ENCODE measurements at places on chromosomes 7 and 10.

DNA sequence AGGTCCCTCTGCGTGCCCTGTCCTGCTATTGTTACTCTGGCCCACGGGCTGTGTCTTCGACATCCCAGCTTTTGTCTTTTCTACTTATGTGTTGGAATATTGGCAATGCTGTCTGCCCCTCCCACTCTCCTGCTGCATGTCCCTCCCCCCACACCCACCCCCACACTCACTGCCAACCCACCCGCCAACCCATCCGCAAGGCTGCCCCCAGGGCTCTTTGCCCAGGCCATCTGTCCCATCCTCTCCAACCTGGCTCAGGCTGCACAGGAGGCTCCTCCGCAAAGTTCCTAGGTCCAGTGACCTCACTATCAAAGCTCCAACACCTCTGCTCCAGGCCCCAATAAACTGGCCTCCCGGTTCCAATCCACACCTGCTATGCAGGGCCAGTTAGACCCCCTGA is 167.1 kb upstream of the PRR15 start:
- DNase-seq = no peak

- DNase-seq = no peak
Measured at GRCh38 chr7:67251986-67252558, 255.4 kb downstream of the TYW1 start.

DNA sequence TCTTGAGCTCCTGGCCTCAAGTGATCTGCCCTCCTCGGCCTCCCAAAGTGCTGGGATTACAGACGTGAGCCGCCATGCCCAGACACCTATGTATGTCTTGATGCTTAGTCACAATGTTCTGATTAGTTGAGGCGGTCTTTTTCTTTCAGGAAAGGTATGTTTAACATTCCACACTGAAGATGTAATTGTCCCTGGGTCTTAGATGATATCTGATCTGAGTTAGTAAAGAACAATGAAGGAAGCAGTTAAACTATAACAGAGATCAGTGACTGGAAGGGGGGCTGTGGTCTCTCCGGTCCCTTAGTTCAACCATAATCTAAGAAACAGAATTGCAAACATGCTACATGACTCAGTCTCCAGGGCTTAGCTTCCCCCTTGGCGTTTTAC is 31.5 kb upstream of the SH2D4B start:
- DNase-seq = no peak

- DNase-seq = no peak
Measured at GRCh38 chr7:28954946-28955345, 3.2 kb downstream of the TRIL start.

GRCh38 chr7:93147363-93147762 is 822 bp downstream of the SAMD9L start:
- DNase-seq = peak; percentile 36

DNA sequence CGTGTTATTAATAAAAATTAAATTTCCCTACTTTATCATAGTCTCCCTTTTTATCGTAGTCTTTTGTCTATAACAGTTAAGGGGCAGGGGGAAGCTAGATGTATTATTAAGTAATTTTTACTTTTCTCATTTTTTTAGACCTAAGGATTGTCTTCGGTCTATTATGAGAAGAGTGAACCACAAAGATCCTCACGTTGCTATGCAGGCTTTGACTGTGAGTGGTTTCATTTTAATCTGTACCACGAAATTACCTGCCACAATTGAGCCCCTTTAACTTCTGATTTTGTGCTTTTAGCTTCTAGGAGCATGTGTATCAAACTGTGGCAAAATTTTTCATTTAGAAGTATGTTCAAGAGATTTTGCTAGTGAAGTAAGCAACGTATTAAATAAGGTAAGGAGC is 40.6 kb downstream of the STAM start:
- no peak for DNase-seq

GRCh38 chr10:35564341-35564968 is 40.7 kb upstream of the GJD4 start:
- DNase-seq = no peak

GRCh38 chr10:61835946-61836887 is 65.3 kb upstream of the ARID5B start:
- no peak for DNase-seq

- DNase-seq = no peak
Measured at GRCh38 chr10:12529976-12530375, 180.6 kb downstream of the CAMK1D start.

GRCh38 chr7:28922624-28923331 is 35.4 kb downstream of the TRIL start:
- no peak for DNase-seq

DNA sequence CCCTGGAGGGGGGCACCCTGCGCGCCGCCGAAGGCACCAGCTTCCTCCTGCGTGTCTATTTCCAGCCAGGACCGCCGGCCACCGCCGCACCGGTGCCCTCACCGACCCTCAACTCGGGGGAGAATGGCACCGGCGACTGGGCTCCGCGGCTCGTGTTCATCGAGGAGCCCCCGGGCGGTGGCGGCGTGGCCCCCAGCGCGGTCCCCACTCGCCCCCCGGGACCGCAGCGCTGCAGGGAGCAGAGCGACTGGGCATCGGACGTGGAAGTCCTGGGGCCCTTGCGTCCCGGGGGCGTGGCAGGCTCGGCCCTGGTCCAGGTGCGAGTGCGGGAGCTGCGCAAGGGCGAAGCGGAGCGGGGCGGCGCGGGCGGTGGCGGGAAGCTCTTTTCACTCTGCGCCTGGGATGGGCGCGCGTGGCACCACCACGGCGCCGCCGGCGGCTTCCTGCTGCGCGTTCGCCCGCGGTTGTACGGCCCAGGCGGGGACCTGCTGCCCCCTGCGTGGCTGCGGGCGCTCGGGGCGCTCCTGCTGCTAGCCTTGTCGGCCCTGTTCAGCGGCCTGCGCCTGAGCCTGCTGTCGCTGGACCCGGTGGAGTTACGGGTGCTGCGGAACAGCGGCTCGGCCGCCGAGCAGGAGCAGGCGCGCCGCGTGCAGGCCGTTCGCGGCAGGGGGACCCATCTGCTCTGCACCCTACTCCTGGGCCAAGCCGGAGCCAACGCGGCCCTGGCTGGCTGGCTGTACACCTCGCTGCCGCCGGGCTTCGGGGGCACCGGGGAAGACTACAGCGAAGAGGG is 594 bp downstream of the CNNM1 start:
- no peak for DNase-seq

- DNase-seq = no peak
Measured at GRCh38 chr7:23027261-23027660, 13.3 kb upstream of the HYCC1 start.

DNA sequence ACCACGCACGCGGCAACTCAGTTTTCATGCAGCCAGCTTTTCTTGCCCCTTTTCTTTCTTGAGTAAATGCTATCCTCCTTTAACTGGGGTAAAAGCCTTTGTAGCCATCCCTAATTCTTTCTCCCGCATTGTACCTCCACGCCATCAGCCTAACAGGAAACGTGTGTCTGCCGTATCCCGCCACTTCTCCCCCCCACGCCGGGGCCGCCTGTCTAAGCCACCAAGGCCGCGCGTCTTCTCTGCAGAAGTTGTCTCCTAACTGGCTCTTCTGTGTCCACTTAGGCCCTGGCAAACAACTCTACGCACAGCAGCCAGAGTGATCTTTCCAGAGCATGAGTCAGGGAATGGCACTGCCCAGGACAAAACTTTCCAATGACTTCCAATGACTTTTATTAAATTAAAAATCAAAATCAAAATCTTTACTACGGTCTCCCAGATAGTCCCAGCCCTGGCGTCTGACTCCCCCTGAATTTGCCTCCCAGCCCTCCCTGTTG is 74.6 kb downstream of the XRCC2 start:
- no peak for DNase-seq

- no peak for DNase-seq
Measured at GRCh38 chr7:100719523-100720278, 567 bp upstream of the EPO start.

- no peak for DNase-seq
Measured at GRCh38 chr10:71080381-71081228, 131.8 kb upstream of the UNC5B start.

DNA sequence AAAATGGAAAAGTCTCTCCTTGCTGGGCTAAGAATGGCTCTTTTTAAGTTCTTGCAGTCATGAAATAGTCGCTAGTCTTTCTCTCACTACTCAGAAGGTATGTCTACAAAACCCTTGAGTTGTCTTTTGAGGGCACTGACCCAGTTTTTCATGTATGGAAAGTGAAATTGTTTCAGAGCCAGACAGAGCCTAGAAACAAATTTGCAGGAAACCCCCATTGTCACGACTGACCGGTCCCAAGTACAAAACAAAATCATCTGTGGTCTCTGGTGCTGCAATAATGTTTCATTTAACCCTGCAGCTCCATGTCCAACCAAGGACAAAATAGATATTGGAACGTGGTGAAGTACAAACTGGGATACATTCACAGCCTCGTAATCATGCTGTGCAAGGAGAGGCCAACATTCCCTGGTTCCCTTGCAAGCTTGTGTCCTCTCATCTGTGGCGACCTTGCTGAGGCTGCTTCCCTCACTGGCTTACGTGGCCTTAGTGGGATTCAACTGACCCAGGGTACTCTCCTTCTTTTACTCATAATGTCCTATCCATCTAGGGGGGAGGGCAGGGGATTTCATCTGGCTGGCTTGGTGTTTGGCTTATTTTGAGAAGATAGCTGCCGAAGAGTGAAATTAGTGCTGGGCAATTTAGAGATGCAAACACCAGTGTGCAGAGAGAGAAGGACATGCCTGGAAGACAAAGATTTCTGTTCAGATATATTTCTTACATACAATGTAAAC is 172.5 kb downstream of the IPMK start:
- no peak for DNase-seq

All from GM19239 (cell line).